ENCODE measurements at places on chromosomes 16 and 17. TPM values are rescaled to one million over a fixed set of nuclear protein-coding genes. Genes with fewer than 3 reads are reported as not detected.

DNA sequence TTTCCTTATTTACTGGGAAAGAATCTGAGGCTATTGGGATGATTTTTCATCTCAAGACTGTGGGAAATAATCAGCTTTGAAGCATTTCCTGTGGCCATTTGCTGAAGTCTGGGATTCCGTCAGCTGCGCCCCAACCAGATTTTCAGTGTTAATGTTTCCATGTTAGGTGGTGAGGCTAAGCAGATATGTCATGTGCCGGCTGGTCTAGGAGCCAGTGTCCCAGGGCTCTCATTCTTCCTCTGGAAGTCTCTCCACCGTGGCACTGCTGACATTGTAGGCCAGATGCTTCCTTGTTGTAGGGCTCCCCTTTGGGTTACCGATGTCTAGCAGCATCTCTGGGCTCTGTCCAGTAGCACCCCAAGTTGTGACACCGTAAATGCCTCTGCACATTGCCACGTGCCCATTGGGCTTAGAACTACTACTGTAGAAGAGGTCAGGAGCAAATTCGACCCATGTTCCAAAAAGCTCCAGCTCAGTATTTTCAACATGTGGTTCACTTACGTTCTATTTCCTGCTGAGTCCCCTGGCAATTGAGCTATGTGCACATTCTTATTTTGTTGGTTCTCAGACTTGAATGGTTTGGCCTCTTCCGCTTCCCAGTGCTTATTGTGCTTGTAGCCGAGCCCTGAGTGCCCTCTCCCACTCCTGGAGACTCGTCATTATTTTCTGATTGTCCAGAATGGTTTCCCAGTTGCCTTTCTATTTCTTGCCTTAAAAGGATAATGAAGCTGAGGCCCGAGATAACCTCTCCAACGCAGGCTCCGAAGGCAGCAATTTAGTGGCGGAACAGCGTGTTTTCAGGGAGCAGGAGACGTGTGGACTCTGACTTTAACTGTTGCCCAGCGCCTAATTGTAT, 82.2 kb downstream of the SPECC1 start:
- no peak for DNase-seq

DNA sequence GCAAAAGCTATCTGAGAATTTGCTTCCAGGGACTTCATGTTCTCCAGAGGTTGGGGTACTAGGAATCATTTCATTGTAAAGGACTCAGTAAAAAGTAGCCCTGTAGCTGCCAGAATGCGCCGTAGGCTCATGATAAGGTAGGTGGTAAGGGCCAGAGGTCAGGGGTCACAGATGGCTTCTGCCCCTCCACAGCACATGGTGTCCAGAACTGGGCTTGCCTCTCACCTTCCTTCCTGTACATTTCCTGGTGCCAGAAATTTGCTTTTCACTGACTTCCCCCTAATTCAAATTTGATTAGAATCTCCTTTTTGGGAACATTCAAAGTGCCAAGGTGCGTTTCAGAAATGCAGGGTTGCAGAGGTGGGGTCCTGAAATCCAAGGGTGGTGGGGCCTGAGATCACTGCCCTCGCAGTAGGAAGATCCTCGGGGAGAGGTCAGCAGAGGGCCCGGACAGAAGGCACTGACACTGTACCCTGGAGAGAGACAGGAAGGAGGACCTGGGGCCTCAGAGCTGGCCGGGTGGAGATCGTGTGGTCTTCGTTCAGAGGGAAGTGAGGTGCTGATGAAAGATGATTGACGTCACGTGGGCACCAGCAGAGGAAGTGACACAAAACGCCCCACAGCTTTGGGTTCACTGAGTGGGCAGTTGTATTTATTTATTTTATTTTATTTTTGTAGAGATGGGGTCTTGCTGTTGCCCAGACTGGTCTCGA, 25.5 kb upstream of the METRNL start:
- DNase-seq = peak; percentile 45

DNA sequence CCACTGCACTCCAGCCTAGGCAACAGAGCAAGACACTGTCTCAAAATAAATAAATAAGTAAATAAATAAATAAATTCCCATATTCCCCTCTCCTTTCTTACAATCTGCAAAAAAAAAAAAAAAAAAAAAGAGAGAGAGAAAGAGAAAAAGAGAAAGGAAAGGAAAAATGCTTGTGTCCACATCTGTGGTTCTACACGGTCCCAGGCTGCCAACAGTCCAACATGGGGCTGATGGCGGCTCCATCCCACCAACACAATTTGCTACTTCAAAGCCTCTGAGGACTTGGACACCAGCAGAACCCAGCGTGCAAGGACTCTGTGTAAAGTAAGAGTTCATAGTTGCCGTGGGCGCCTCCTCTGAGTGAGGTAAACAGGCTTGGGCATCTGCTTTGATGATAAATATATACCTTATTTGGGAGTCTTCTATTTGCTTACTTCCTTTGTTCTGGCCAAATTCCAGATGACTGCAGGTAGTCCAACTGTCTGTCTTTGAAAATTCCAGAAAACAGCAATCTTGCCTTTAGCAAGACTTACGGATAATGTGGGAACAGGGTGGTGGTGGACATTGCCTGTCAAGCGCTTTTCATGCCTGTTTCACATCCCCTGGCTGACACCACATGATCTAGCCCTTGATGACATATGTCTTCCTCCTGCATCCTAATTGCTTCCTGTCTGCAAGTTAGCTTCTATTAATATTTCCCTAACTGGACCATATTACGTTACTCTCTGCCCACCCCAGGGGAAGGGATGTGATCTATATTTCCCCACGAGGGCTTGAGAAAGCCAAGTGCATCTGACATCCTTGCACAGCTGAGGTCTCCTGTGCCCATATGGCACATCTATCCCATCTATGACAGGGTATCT, 10.1 kb downstream of the LITAF start:
- peak; percentile 50 for DNase-seq

DNA sequence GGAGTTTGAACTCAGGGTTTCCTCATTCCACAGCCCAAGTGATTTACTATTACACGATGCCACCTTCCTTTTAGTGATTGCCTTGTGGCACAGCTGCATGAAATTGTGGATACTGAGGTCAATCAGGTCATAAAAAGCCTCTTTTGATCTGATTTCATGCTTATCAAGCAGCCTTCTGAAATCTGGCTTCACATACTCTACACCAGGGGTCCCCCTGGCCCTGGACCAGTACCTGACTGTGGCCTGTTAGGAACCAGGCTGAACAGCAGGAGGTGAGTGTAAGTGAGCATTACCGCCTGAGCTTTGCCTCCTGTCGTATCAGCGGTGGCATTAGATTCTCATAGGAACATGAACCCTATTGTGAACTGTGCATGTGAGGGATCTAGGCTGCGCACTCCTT, 13.8 kb downstream of the SLFN5 start:
- no peak for DNase-seq

- DNase-seq = no peak
Measured at GRCh38 chr17:36921095-36921851, 16.0 kb upstream of the LHX1 start.

GRCh38 chr16:88809068-88809675, 2.6 kb downstream of the APRT start:
- DNase-seq = no peak

DNA sequence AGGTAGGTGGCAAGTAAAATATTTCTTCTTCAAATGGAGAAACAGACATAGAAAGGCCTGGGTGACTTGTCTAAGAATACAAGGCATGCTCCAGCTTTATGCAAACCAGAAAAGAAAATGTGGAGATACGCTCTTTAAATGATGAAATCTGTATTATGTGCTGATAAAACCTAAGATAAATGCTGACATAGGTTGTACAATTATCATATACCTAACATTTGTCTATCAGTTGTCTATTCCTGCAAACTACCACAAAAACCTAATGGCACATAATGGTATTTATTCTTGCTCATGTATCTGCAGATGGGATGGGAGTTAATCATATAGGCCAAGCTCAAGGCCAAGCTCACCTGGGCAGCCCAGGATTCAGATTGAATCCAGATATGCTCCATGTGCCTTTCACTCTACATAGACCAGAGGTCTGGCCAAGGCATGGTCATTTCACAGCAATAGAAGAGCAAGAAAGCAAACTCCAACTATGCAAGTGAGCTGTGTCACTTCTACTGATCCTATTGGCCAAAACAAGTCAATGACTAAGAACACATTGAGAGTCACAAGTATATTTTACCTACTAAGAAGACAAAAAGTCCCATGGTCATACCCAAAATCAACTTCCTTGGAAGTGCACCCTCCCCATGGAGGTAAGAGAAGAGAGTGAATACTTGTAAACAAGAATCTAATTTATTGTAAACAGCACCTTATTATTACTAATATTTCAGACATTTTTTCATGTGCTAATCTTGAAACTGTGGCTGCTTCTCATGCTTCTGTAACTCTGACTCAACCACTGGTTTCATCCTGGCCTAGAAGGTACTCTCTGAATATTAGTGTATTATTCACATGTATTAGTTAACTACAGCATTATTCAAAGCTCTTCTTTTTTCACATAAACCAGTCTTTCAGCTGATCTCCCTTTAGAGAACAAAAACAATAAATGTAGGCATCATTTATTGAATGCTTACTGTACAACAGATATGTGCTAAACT, 270.7 kb upstream of the SOX9 start:
- DNase-seq = no peak

DNA sequence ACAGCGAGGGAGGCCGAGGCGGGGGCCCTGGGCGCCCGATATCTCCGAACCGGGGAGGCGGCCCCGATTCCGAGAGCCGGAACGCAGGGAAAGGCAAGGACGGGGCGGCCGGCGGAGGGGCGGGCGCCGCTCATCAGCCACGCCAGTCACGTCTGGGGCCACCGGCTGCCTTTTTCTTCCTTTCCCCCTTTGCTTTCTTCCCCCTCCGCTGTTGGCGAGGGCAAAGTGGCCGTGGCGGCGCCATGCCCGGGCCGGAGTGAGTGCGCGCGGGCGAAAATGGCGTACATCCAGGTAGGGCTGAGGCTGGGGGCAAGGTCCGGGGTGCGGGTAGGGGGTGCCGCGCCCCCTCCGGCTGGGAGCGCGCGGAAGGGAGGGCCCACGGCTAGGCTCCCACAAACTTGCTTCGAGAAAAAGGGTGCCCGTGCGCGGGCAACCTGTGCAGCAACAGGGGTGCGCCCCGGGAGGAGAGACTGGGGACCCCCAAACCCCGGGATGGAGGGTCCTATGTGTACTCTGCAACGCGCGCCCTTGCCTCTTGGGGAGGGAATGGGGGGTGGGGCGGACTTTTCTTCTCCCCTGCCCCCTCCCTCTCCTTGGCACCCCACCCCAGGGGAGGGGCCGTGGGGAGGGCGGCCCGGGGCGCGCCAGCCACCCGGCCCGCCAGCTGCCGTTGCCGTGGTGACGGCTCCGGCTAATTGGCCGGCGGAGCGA, 486 bp downstream of the SYT17 start:
- DNase-seq = no peak

The ASB16 gene
- not detected for total RNA-seq

The MRPL38 gene
- 95.7 TPM for total RNA-seq

DNA sequence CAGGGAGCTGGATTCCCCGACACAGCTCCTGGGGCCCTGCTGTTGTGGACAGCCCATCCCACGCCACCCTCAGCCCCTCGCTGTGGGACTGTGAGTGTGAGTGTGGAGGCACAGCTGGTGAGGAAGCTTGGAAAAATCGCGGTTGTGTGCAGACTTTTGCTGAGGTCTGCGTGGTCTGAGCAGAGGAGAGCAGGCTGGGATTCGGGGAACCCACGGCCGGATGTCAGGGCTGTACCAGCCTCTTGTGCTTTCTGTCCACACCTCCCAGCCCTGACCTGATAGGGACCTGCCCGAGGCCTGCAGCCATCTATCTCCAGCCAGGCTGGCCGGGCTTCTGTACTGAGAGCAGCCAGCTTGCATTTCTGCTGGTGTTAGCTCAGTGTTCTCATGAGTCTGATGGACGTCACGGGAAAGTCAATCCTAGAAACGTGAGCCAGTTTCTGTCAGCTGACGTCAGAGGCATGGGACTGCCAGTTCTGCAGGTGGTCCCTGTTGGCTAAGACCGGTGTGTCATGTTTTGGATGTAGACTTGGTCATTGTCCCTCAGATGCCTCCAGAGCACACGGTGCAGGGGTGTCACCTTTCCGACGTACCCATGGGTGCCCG, 72.8 kb upstream of the ZNF750 start:
- DNase-seq = no peak

DNA sequence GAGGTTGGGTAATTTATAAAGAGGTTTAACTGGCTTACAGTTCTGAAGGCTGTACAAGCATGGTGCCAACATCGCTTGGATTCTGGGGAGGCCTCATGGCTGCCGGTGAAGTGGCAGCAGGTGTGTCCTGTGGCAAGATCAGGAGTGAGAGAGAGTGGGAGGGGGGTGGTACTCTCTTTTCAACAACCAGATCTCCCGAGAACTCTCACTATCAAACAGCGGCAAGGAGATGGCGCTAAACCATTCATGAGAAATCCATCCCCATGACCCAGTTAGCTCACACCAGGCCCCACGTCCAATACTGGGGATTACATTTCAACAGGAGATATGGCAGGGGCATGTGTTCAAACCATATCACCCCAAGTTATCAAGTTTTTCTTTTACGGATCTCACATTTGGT, 44.0 kb upstream of the CBX4 start:
- DNase-seq = no peak

The PDPR gene
- 34.0 TPM for total RNA-seq

GRCh38 chr17:44971776-44972483, 3.8 kb upstream of the C1QL1 start:
- DNase-seq = no peak

GRCh38 chr16:70752426-70752825, 48.5 kb downstream of the VAC14 start:
- DNase-seq = no peak

DNA sequence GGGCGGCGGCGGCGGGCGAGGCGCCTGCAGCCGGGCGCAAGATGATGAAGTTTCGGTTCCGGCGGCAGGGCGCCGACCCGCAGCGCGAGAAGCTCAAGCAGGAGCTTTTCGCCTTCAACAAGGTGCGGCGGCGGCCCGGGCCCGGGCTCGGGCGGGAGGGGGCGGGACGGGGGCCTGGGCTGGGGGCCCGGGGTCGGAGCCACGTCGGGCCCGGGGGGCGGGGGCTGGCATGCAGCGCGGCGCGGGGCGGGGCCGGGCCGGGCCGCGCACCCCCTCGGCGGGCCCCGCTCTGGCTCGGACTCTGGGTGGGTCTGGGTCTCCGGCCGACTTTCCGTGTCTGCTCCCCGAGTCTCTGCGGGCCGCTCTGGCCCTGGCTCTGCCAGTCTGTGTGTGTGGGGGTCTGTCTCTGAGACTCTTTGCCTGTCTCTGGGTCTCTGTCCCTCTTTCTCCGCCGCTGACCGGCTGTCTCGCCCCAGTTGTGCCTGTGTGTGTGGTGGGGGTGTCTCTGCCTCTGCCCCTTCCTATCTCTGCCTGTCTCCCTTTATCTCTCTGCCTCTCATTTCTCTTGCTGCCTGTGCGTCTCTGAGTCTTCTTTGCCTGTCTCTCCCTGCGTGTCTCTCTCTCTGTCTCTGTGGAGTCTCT, 328 bp downstream of the LLGL1 start:
- DNase-seq = no peak

DNA sequence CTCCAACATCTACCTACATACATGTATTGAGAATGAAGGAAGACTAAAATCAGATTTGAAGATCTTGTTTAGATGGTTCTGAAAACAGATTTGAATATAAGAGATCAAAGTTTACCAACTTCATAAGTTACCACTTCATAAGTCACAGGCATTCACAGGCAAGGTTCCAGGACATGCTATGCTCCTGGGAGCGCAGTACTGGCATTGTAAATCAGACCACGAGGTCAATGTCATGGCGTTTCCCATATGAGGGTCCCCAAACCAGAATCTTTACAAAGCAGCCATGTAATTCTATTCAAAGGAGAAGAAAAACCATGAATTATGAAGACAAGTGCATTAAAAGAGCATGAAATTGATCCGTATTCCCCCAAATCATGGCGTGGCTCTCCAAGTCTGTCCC, 3.0 kb downstream of the CDH11 start:
- no peak for DNase-seq
